Cardiac muscle cell (in vitro differentiated cells and primary cell): ENCODE measurements at places on chromosomes 16 and 17.

GRCh38 chr17:40551879-40552768, 13.1 kb downstream of the CCR7 start:
- H3K27me3 ChIP-seq: no peaks in the 10 kb centered on the region
- no peak overlapping the region for H3K4me3 ChIP-seq
- H3K36me3 ChIP-seq: no peaks in the 10 kb centered on the region
- peak; percentile 86 for DNase-seq
- no peak overlapping the region for H3K27ac ChIP-seq

DNA sequence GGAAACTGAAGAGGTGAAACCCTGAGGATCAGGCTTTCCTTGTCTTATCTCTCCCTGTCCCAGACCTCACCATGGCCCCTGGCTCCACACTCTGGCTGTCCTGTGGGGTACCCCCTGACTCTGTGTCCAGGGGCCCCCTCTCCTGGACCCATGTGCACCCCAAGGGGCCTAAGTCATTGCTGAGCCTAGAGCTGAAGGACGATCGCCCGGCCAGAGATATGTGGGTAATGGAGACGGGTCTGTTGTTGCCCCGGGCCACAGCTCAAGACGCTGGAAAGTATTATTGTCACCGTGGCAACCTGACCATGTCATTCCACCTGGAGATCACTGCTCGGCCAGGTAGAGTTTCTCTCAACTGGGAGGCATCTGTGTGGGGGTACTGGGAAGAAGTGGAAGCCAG, 1.4 kb downstream of the CD19 start:
- no peaks in the 10 kb centered on the region for H3K4me1 ChIP-seq
- no peak overlapping the region for H3K4me3 ChIP-seq
- no peaks in the 10 kb centered on the region for H3K36me3 ChIP-seq
- H3K27me3 ChIP-seq: no peaks in the 10 kb centered on the region
- no peak for DNase-seq
- H3K27ac ChIP-seq: no peak overlapping the region

GRCh38 chr17:62757500-62757951, 50.6 kb downstream of the MARCHF10 start:
- no peaks in the 10 kb centered on the region for H3K36me3 ChIP-seq
- no peak overlapping the region for H3K27ac ChIP-seq
- no peaks in the 10 kb centered on the region for H3K27me3 ChIP-seq
- no peak for DNase-seq
- no peaks in the 10 kb centered on the region for H3K4me1 ChIP-seq

- no peak for DNase-seq
- no peak overlapping the region for H3K27ac ChIP-seq
- H3K27me3 ChIP-seq: no peaks in the 10 kb centered on the region
- no peaks in the 10 kb centered on the region for H3K4me1 ChIP-seq
- no peaks in the 10 kb centered on the region for H3K36me3 ChIP-seq
These were observed 11.5 kb downstream of the LITAF start for GRCh38 chr16:11575223-11575589.

DNA sequence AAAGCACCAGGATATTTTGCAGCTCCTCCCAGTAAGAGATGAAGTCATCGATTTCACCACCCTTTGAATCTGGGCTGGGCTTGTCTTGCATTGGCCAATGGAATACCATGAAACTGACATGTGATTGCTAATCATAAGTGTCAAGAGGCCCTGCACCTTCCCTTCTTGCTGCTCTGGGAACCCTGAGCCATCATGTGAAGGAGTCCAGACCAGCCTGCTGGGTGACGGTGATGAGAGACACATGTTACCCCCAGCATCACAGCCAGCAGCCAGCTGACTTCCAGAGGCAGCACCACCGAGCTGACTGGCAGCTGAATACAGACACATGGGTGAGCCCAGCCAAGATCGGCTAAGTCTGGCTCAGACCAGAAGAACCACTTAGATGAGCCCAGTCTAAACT, 43.6 kb upstream of the CACNG4 start:
- H3K27ac ChIP-seq: no peak overlapping the region
- no peaks in the 10 kb centered on the region for H3K27me3 ChIP-seq
- DNase-seq: peak; percentile 11
- H3K4me3 ChIP-seq: no peak overlapping the region

DNA sequence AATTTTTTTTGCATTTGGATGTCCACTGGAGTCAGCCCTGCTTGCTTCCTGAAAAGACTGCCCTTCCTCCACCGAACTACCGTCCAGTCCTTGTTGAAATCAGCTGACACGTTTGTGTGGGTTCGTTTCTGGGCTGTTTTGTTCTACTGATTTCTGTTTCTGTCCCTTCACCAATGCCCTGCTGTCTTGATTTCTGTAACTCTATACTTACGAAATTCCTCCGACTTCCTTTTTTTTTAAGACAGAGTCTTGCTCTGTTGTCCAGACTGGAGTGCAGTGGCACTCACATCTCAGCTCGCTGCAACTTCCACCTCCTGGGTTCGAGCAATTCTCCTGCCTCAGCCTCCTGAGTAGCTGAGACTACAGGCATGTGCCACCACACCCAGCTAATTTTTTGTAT, 8.4 kb upstream of the GAA start:
- H3K4me1 ChIP-seq: no peaks in the 10 kb centered on the region
- no peaks in the 10 kb centered on the region for H3K36me3 ChIP-seq
- no peak overlapping the region for H3K4me3 ChIP-seq
- no peaks in the 10 kb centered on the region for H3K27me3 ChIP-seq

DNA sequence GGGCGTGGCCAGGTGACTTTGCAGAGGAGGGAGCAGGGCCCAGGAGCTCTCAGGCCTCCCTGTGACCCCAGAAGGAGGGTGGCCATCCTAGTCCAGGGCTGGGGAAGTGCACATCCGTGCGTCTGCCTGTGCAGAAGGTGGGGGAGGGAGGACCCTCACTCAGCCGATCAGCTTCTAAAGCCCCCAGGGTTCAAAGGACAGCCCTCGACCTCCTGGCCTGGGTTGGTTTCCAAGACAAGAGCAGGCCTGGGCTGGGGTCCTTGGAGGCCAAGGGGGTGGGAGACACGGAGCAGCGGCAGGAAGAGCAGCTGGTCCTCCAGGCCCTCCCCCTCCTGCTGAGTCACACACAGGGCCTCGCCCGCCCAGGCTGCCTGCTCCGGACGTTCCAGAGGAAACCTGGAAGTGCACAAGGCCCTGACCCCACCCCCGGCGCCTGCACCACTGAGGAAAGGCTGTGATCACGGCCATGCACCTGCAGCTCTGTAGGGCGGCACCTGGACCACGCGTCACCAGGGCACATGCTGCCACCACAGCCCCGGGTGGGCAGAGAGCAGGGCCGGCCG, 67.1 kb upstream of the ZNF469 start:
- H3K4me1 ChIP-seq: no peaks in the 10 kb centered on the region
- no peaks in the 10 kb centered on the region for H3K36me3 ChIP-seq
- DNase-seq: no peak

GRCh38 chr17:19338031-19338990, 24.2 kb downstream of the B9D1 start:
- no peaks in the 10 kb centered on the region for H3K36me3 ChIP-seq
- DNase-seq: peak; percentile 61
- H3K4me3 ChIP-seq: no peak overlapping the region

- no peaks in the 10 kb centered on the region for H3K27me3 ChIP-seq
- no peak for DNase-seq
- no peaks in the 10 kb centered on the region for H3K4me1 ChIP-seq
- no peak overlapping the region for H3K4me3 ChIP-seq
- no peak overlapping the region for H3K27ac ChIP-seq
- no peaks in the 10 kb centered on the region for H3K36me3 ChIP-seq
These were observed 60.6 kb downstream of the HS3ST3B1 start for GRCh38 chr17:14361470-14361869.

- H3K27ac ChIP-seq: peak overlapping the region; percentile 54
- H3K4me1 ChIP-seq: peaks cover 46% of the 10 kb centered on the region
- H3K36me3 ChIP-seq: no peaks in the 10 kb centered on the region
- no peak overlapping the region for H3K4me3 ChIP-seq
- no peaks in the 10 kb centered on the region for H3K27me3 ChIP-seq
These were observed 19.7 kb downstream of the SDK2 start for GRCh38 chr17:73624496-73624988.

DNA sequence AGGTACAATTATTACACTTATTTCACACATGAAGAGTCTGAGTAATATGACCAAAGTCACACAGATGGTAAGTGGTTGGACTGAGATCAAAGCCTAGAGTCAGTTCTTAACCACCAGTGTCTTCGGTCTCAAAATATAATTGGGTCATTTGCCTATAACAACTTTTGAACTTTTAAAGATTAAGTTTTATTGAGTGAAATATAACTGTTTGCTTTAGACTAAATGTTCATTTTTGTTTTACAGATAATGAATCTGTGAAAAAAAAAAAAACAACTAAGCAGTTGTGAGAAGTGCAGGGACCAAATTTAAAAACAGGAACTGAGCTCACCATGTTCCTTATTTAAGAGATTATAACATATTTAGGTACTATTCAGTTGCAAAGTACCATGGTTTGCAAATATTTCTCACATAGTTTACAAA, 150.1 kb downstream of the ITFG1 start:
- H3K36me3 ChIP-seq: peaks cover 18% of the 10 kb centered on the region
- no peak for DNase-seq
- no peaks in the 10 kb centered on the region for H3K27me3 ChIP-seq

- H3K27me3 ChIP-seq: no peaks in the 10 kb centered on the region
- peaks cover 3% of the 10 kb centered on the region for H3K36me3 ChIP-seq
- peak; percentile 54 for DNase-seq
- H3K4me1 ChIP-seq: no peaks in the 10 kb centered on the region
- H3K4me3 ChIP-seq: no peak overlapping the region
These were observed 53.7 kb downstream of the IL21R start for GRCh38 chr16:27455700-27456099.

- no peak overlapping the region for H3K27ac ChIP-seq
- no peak overlapping the region for H3K4me3 ChIP-seq
- peaks cover 14% of the 10 kb centered on the region for H3K4me1 ChIP-seq
- H3K36me3 ChIP-seq: no peaks in the 10 kb centered on the region
- DNase-seq: peak; percentile 73
These were observed 48.5 kb upstream of the ZCCHC14 start for GRCh38 chr16:87541147-87541871.

- peaks cover 50% of the 10 kb centered on the region for H3K36me3 ChIP-seq
- no peak overlapping the region for H3K27ac ChIP-seq
- no peak overlapping the region for H3K4me3 ChIP-seq
- H3K27me3 ChIP-seq: no peaks in the 10 kb centered on the region
- DNase-seq: no peak
- no peaks in the 10 kb centered on the region for H3K4me1 ChIP-seq
These were observed 16.2 kb upstream of the CDK5R1 start for GRCh38 chr17:32470405-32471167.

- H3K27me3 ChIP-seq: no peaks in the 10 kb centered on the region
- H3K4me1 ChIP-seq: peaks cover 77% of the 10 kb centered on the region
- no peak overlapping the region for H3K4me3 ChIP-seq
- H3K27ac ChIP-seq: peak overlapping the region; percentile 78
These were observed 185.3 kb downstream of the AATF start for GRCh38 chr17:37134050-37134449.

GRCh38 chr17:42969001-42969581, 4.8 kb upstream of the AARSD1 start:
- H3K36me3 ChIP-seq: peaks cover 4% of the 10 kb centered on the region
- H3K4me1 ChIP-seq: no peaks in the 10 kb centered on the region
- H3K4me3 ChIP-seq: no peak overlapping the region
- no peaks in the 10 kb centered on the region for H3K27me3 ChIP-seq
- peak; percentile 67 for DNase-seq

DNA sequence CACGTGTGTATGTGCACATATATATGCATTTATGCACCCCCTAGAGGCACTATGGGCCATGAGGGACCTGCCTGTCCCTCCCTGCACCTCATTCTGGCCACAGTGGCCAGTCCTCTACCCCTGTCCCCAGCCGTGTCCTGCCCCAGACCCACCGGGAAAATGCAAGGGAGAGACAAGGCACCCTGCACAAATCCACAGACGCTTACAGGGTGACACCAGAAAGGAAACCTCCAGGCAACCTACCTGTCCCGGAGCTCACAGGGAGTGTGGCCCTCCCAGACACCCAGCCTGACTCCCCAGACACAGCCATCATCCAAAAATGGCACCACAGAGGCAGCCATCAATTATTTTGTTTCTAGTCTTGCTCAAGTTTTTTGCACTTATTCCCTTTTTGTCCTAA, 440.4 kb downstream of the SOX9 start:
- no peak overlapping the region for H3K4me3 ChIP-seq
- H3K27me3 ChIP-seq: no peaks in the 10 kb centered on the region
- peaks cover 10% of the 10 kb centered on the region for H3K4me1 ChIP-seq
- no peak for DNase-seq
- H3K36me3 ChIP-seq: no peaks in the 10 kb centered on the region

DNA sequence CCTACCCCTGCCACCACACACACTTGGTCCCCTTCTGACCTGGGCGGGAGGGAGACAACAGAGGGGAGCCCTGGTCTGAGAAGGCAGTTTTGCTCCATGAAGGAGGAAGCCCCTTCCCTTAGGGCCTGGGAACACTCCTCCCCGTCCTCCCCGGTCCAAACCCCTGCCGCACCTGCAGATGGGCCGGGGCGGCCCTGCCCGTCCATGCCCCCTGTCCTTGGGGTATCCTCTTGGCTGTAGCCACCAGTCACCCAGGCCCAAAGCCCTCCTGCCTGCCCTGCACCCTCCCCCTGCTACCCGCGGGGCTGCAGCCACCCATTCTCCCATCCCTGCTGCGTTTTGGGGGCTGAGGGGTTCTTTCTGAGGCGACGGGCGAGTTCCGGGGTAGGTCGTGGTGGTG, 33.9 kb downstream of the GSE1 start:
- no peak for DNase-seq
- no peak overlapping the region for H3K4me3 ChIP-seq
- H3K27ac ChIP-seq: no peak overlapping the region
- no peaks in the 10 kb centered on the region for H3K27me3 ChIP-seq
- peaks cover 8% of the 10 kb centered on the region for H3K36me3 ChIP-seq

DNA sequence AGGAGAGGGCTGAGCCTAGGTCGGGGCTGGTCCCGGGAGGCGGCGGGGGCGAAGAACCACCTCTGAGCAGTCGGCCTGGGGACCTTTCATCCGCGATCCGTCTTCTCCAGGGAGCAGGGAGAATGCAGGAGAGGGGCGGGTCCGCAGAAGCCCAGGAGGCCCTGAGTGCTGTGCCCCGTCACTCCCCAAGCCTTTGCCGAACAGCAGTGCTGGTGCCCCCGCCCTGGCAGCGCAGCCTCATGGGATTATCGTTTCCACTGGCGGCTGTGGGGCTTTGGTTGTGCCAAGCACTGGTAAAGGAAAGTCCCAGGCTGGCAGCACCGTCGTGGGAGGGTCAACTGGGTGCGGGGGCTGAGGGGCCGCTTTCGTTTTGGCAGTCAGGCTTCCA, 631 bp downstream of the TBL3 start:
- peaks cover 5% of the 10 kb centered on the region for H3K4me1 ChIP-seq
- H3K36me3 ChIP-seq: peaks cover 15% of the 10 kb centered on the region
- H3K27me3 ChIP-seq: no peaks in the 10 kb centered on the region
- DNase-seq: no peak

DNA sequence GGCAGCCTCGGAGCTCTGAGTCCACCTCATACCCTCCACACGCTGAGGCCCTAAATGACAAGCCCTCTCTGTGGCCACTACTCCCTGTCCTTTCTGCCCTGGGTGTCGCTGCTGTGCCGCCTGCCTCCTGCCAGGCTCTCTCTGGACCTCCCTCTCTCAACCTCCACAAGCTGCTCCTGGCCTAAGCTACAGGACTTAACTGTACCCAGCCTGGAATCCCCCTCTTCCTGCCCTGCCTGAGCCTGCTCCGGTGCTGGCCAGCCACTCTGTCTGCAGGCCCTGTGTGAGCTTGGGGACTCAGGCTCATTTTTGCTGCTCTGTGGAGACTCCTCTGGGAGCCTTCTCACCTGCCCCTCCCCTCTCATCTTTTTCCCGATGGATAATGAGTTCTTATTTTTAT, 21.5 kb downstream of the IFT140 start:
- no peak for DNase-seq
- no peak overlapping the region for H3K27ac ChIP-seq
- no peak overlapping the region for H3K4me3 ChIP-seq
- peaks cover 17% of the 10 kb centered on the region for H3K36me3 ChIP-seq
- no peaks in the 10 kb centered on the region for H3K4me1 ChIP-seq
